ENCODE measurements at places on chromosomes 2 and 18.
A peak's percentile ranks its signal among the peaks of the same experiment; 100 is the strongest.

- DNase-seq, result no peak
These were observed 122.8 kb downstream of the TMEM18 start for GRCh38 chr2:554444-554843.

DNA sequence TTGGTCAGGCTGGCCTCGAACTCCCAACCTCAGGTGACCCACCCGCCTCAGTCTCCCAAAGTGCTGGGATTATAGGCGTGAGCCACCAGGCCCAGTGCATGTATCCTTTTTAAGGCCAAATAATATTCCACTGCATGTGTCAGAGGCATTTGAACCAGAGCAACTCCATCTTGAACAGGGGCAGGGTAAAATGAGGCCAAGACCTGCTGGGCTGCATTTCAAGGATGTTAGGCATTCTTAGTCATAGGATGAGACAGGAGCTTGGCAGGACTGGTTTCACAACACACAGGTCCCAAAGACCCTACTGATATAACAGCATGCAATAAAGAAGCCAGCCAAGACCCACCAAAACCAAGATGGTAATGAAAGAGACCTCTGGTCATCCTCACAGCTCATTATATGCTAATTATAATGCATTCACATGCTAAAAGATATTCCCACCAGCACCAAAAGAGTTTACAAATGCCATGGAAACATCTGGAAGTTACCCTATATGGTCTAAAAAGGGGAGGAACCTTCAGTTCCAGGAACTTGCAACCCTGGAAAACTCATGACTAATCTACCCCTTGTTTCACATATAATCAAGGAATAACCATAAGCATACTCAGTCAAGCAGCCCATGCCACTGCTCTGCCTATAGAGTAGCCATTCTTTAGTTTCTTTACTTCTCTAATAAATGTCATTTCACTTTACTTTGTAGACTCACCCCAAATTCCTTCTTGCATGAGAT is 204.6 kb downstream of the RAB3GAP1 start:
- no peak for DNase-seq

- no peak for DNase-seq
These were observed 246.2 kb upstream of the STON1 start for GRCh38 chr2:48283586-48284269.

DNA sequence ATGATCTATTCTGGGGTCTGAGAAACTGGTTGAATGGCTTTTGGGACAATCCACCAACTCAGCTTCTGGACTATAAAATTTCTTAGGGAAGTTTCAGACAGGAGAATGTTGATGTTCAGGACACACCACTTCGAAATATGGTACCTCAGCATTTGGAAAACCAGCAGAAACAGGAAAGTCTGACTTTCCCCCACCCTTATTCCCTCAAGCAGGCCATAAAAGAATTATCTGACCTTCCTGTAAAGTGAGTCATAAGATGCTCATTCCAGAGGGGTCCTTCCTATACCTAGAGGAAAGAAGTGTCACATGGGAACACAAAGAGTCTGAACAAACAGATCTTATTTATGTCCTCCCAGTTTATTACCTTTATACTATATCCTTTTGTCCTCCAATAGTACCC is 415.0 kb downstream of the CPS1 start:
- no peak for DNase-seq

DNA sequence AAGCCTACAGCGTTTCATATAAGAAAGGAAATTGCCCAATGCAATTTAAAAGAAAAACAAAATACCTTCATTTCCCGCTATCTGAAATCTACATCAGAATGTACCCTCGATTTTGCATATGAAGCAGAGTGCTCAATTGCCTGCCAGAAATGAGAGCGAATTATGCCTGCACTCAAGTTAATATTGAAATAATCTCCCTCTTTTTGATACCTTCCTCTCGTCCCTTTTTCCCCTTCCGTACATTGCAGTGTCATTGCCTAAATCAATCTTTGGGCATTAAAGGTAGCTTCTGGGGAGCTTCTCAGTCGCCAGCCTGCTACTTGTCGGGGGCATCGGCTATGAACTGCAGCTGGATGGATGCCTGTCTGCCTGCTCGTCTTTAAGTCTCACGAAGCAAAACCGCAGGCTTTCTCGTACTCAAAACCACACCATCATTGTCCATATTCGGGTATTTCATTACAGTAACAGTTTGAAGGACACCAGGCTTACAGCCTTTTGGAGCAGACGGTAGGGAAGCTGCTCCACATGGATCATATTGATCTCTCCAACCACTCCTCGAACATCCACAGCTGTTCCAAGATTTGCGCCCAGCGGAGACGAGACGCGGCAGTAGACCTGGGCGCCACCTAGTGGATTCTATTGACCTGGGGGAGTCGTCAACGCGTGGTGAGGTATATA is 64.0 kb upstream of the HNRNPA3 start:
- DNase-seq, result peak; percentile 53

- DNase-seq, result no peak
These were observed 7.9 kb upstream of the LBH start for GRCh38 chr2:30223413-30223874.

GRCh38 chr2:189350540-189351209 is 90.6 kb upstream of the WDR75 start:
- DNase-seq, result no peak

- no peak for DNase-seq
These were observed 67.1 kb downstream of the SUMO1 start for GRCh38 chr2:202171241-202171825.

DNA sequence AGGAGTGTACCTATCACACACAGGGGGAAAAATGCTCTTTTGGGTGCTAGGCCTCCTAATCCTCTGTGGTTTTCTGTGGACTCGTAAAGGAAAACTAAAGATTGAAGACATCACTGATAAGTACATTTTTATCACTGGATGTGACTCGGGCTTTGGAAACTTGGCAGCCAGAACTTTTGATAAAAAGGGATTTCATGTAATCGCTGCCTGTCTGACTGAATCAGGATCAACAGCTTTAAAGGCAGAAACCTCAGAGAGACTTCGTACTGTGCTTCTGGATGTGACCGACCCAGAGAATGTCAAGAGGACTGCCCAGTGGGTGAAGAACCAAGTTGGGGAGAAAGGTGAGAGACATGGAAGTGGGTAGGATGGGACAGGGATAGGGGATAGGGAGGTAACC is 12.2 kb downstream of the DHRS9 start:
- no peak for DNase-seq

DNA sequence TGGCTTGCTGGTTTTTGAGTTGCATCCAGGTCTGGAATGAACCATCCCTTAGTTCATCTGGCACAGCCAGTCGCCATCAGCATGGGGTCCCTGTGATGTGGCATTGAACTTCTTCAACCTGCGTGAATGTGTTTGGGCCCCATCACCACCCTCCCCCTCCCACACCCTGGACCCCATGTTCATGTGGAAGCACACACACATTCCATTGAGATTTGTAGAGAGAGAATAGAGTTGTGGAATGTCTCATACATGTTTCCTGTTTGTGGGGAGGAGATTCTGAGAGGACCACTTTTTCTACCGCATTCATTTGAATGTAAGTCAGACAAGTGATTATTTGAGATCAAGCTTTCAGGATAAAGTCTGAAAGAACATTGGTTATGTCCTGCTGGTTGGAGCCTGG is 117.6 kb upstream of the EML6 start:
- DNase-seq, result no peak

- no peak for DNase-seq
These were observed 62.5 kb downstream of the CENPO start for GRCh38 chr2:24855726-24856125.

DNA sequence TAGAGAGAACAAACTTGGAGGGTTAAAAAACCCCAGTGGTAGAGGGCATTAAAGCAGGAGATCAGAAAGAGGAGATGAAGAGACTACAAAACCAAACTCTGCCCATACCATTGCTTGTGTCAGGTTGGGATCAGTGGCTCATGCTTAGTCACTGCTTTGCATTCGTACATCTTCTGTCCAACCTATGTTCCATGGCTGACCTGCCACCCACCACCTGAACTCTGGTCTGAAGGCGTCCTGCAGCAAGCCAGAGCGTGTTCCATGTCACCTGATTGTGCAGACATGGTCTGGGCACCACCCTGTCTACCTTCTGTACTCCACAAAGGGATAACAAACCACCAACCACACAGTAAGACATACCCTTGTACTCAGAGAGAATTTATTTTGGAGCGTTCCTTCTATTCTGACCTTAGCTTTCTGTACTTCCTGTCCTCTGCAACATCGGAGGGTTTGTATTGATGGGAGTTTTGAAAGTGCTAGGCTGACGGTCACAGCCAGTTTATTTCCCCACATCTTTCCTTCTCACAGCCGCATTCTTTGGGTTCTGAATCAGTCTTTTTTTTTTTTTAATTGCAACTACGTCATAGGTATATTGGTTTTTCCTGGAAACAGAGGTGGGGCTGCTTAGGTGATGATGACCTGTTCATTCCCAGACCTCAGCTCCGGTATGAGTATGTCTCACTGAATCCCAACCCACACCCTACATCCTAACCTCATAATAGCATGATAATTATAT is 88.3 kb downstream of the SOWAHC start:
- no peak for DNase-seq

DNA sequence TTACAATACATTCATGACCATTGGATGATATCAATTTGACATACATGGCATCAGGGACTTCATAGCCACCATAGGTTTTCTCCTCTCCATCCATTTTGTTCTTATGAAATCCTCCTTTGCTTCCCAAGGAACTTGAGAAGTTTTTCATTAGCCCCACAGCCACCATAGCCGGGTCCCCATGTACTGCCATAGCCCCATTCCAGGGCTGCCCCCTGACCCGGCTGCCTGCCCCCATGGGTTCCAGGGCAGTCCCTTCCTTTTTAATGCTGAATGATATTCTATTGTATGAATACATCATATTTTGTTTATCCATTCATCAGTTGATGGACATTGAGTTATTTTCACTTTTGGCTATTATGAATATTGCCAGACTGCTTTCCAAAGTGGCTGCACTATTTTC is 20.4 kb downstream of the ATP6V1B1 start:
- DNase-seq, result no peak

- no peak for DNase-seq
These were observed 1118.7 kb downstream of the SUCLG1 start for GRCh38 chr2:83340424-83340823.

DNA sequence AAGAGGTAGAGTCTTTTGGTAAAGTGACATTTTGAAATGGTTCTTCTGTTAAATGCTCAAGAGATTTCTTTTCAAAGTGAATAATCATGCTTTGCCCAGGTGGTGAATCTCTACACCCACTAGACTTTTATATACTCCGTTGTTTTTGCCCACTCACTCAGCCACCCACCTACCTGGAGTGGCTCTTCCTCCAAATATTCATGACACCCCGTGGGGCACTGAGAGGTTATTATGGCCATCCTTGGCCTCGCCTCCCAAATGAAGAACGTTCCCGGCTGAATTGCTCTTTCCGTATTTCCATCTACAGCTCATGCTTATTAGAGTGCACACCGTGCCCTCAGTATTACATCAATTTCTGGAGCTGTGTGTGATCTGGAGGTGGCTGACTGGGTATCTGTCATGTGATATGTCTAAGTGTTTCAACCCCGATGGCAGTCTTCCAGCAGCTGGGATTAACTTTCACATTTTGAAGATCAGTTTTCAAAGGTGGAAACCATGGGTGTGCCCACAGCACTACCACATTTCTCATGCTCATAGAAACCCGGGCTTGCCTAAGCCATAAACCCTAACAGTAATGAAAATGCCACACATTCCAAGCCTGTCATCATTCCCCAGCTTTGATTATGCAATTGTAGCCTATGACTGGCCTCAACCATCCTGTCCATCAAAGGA is 406.6 kb upstream of the MMADHC start:
- no peak for DNase-seq

- DNase-seq, result no peak
These were observed 1.3 kb downstream of the SDC1 start for GRCh38 chr2:20223407-20224163.

DNA sequence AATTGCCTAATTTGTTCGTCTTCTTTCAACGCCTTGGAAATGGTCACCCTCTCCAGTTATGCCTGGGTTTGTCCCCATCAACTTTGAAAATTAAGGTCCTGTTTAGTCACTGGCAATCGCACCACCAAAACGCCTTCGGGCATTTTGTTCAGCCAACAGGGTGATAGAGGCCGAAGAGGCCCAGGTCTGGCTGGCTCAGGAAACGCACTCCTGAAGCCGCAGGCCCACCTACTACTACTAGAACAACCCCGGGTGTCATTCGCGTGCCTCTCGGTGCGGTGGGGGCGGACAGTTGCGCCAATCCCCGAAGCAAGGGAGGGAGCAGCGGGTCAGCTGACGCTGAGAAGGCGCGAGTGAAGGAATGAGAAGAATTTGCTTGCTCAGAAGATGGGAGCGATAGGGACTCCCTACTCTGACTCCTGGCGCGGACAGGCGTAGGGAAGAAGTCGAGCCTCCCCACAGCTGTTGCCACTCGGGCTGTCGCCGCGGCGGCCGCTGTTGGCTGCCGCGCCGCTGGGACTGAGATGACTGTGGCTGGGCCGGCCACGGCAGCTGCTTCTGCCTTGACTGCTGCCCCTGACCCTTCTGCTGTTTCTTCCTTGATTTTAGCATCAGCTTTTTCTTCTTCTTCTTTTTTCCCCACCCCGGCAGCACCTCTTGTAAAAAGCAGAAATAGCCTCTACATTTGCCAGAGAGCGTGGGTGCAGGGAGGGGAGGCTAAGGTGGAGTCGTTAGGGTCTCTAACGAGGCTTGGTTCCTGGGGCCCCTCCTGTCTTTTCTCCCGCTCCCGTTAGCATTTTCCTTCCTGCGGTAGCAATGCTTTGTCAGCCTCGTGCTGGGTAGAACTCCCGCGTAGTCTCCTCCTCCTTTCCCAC is 387.6 kb downstream of the FIGN start:
- peak; percentile 57 for DNase-seq

- DNase-seq, result no peak
These were observed 36.3 kb upstream of the ITM2C start for GRCh38 chr2:230828272-230828961.

DNA sequence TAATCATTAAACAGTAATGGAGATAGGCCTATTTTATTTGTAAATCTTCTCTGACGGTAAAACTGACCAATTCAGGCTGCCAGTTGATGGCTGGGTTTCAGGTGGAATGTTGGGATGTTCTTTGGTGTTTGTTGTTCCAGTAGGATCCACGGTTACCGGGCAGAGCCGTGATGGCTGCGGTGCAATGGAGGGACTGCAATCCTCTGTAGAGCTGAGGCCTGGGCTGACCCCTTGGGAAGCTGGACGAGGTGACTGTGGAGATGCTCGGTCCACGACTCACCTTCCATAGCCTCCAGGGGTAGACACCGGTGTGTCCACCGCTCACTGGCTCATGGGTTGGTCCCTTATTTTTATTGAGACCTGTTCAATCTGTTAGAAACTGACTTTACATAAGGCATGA is 42.5 kb downstream of the ZNF519 start:
- no peak for DNase-seq

GRCh38 chr2:233061591-233062450 is 1.7 kb downstream of the INPP5D start:
- DNase-seq, result no peak

All from occipital lobe (tissue), 3 donors.